Activated CD8-positive, alpha-beta memory T cell treated with anti-CD3 and anti-CD28 coated beads for 4 hours (primary cell): ENCODE measurements at places on chromosomes 6 and 20.

- DNase-seq: no peak
Measured at GRCh38 chr6:169411296-169411695, 157.7 kb upstream of the THBS2 start.

DNA sequence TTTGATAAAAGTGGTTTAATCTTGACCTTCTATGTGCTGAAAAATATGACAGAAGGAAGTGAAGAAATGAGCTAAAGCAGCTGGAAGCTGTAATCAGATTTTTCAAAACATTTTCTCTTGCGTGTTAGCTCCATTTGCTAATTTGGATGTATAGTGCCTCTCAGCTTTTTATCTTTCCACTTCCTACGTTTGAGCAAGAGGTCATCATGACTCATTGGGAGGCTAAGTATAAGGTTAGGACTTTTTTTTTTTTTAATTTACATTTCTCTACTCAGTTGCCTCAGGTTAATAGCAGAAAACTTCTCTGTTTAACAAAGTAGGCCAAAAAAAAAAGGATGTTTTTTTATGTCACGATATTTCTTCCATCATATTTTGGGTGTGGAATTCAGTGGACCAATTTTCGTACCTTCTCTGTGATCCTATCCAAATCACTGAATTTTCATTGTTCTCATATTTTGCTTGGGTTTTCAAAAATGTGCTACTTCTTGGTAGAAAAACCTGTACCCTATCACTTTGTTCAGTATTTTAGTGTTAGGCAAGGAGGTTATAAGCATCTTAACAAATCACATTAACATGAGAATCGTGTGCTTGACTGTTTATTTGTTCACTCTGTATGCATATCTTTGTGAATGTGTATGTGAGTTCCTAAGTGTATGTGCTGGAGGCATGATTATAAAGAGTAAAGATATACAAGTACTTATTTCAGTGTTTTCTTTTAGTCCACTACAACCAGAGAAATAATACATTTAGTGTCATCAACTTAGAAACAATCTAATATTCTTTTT lies 1028.3 kb upstream of the EYS start:
- no peak for DNase-seq

- DNase-seq: no peak
Measured at GRCh38 chr6:12258591-12259075, 31.5 kb upstream of the EDN1 start.

GRCh38 chr6:135832166-135832565 lies 19.3 kb upstream of the PDE7B start:
- DNase-seq: no peak

DNA sequence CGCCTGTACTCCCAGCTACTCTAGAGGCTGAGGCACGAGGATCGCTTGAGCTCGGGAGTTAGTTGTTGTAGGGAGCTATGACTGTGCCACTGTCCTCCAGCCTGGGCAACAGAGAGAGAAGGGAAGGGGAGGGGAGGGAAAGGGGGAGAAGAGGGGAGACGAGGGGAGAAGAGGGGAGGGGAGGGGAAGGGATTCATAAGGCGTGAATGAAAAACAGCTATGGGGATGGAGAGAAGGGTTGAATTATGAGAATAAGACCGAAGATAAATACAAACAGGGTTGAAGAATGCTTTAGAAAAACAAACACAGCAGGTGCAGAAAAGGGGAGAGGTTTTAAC lies 106.0 kb downstream of the TRIM27 start:
- DNase-seq: no peak

DNA sequence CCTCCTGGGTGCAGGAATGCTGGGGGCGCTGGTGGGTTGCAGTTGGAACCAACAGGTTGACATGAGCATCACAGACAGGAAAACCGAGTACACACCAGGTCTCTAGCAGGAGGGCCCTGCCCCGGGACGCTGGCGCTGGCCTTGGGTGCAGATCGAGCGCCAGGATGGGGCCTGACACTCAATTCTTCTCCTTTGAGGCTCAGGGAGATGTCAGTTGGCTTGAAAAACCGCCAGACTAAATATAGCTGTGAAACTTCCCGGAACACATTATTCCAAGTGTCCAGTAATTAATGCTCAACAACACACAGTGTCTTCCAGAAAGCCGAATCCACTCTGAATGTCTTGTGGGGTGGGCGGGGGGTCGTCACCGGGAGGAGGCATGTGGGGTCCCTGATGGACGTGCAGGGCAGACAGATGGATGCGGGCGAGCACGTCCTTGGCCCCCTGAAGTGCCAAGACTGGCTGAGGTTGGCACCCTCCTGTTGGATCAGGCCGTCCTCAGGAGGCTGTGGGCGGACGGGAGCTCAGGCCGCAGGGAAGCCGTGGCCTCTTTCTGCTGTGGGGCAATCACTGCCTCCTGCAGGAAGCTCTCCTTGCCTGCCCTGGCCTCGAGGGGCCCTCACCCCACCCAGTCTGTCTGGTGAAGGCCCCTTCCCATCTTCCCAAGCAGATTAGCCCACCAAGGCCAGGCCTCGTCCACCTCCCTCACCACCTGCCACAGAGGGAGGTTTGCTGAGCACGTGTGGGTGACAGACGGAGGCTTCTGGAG lies 19.4 kb upstream of the GATA5 start:
- no peak for DNase-seq
